ENCODE measurements at places on chromosomes 3 and 15.

- DNase-seq: no peak
Observed at GRCh38 chr3:196054661-196055060, 27.2 kb downstream of the TFRC start.

GRCh38 chr15:59197454-59197853 lies 9.2 kb upstream of the LDHAL6B start:
- DNase-seq: no peak

- DNase-seq: no peak
Observed at GRCh38 chr15:44009038-44009437, 182.2 kb downstream of the WDR76 start.

- DNase-seq: no peak
Observed at GRCh38 chr3:14689247-14689980, 14.5 kb downstream of the C3orf20 start.

GRCh38 chr15:89971592-89971997 lies 29.5 kb upstream of the ZNF710 start:
- no peak for DNase-seq

DNA sequence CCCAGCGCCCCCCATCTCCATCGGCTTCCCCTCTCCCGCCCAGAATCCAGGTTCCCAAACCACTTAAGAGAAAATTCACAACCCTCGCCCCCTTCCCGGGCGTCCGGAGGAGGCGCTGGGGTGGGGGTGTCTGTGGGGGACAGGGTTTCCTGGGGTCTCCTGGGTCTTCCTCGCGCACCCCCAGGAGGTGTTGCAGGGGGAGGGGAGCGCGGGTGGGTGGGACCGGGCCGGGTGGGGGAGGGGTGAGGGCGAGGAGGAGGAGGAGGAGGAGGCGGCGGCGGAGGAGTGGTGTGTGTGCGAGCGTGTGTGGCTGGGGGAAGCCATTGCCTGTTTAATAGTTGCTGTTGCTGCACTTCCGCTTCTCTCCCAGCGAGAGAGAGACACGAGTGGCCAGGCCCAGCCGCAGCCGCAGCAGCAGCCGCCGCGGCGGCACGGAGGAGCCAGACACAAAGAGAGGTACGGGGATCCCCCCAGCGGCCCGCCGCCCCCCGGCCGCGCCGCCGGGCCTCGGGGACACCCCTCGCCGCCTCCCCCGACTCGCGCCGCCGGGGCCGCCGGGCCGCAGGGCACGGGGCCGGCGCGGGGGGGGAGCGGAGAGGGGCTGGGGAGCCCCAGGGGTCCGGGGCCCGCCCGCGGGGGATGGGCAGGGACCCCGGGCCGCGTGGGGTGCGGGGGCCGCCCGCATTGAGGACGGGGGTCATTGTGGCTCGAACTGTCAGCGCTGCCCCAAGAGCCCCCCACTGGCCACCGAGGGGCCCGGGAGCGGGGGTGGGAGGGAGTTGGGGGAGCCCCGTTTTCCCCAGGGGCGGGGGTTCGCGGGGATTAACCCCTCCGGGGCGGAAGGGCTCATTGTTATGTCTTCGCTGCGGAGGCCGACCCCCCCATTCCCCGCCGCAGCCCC lies at the start of gene UBE2E1:
TSS of gene UBE2E1 (plus strand) at position 323 of the 901 bp plus-strand sequence. CDS start 1,315 bp downstream, outside the sequence.
- no peak for DNase-seq

DNA sequence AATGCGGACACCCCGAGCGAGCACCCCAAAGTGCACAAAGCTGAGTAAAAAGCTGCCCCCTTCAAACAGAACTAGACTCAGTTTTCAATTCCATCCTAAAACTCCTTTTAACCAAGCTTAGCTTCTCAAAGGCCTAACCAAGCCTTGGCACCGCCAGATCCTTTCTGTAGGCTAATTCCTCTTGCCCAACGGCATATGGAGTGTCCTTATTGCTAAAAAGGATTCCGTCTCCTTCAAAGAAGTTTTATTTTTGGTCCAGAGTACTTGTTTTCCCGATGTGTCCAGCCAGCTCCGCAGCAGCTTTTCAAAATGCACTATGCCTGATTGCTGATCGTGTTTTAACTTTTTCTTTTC lies 5.3 kb downstream of the BHLHE40 start:
- no peak for DNase-seq

- no peak for DNase-seq
Observed at GRCh38 chr3:167251678-167252077, 128.4 kb downstream of the ZBBX start.

GRCh38 chr15:70488002-70488605 lies 275.3 kb downstream of the UACA start:
- no peak for DNase-seq

- no peak for DNase-seq
Observed at GRCh38 chr3:136381051-136381450, 130.9 kb downstream of the PCCB start.

GRCh38 chr15:85112997-85113396 lies 131.3 kb downstream of the PDE8A start:
- no peak for DNase-seq

DNA sequence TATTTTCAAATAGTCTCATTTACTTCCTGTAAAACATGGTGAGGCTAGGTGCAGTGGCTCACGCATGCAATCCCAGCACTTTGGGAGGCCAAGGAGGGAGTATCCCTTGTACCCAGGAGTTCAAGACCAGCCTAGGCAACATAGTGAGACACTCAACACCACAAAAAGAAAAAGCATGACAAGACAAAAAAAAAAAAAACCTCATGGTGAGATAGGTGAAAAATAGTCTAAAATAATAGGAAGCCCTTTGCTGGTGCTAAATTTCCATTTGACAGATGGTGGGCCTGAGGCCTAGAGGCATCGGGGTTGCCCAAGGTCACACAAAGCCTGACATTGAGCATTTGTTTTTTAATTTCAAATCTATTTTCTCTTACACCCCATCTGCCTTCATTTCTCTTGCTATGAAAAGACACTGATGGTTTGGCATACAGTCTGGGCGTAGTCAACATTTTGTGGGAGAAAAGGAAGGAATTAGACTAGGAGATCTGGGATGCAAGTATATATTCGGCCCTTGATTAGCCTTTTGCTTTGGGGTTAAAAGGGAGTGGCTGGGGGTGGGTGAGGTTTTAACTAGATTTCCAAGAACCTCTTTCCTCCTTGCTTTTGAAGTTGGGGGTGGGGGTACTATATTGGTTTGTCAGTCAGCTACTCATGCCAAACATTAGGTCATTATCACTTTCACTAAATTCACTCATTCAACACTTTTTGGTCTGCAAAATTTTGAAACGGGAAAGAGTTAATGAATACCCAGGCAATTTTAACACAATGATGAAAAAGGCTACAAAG lies 11.3 kb downstream of the RAB8B start:
- no peak for DNase-seq

DNA sequence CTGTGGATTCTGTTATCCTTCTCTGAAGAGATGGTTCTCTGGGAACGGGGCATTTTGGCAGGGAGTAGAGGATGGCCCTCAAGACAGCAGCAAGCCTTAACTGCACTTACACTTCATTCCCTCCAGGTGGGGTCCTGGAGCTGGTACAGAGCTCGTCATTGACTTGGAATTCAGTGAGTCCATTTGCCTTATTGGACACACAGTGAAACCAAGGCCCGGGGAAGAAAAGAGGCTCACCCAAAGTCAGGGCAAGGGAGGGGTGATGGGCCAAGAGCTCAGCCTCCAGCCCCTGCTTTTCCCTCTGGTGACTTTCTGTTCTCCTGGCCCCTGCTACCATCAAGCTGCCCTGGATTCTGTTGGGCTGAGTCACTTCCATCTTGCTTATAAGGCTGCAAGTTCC lies 125.6 kb downstream of the ETFA start:
- no peak for DNase-seq

GRCh38 chr15:89398896-89399237 lies 64.2 kb upstream of the POLG start:
- no peak for DNase-seq
